Glomerular endothelial cell (primary cell): ENCODE measurements at places on chromosomes 2 and 18. TPM values are rescaled to one million over a fixed set of nuclear protein-coding genes. Genes with fewer than 3 reads are reported as not detected.

DNA sequence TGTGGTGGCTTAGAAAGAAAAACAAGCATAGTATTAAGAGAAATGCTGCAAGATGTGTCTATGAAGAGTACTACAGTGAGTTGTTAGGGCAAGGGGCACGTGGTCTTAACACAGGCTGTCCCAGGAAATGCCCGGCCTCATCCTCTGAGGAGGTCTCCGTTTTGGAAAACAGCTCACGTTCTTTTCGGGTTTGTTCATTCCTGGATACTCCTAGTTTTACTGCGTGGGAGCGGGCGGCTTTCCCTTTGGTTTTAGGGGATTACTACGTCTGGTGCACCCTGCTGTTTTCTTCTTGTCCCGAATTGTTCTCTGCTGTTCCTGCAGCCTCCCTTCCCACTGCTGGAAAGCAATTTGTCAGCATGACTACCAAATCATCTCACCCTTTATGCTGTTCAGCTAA lies 55.5 kb upstream of the RAB6D start:
- DNase-seq = no peak

- no peak for DNase-seq
Observed at GRCh38 chr18:27144672-27145071, 40.4 kb downstream of the CHST9 start.

GRCh38 chr2:140714586-140714985 lies 1416.2 kb downstream of the LRP1B start:
- no peak for DNase-seq

DNA sequence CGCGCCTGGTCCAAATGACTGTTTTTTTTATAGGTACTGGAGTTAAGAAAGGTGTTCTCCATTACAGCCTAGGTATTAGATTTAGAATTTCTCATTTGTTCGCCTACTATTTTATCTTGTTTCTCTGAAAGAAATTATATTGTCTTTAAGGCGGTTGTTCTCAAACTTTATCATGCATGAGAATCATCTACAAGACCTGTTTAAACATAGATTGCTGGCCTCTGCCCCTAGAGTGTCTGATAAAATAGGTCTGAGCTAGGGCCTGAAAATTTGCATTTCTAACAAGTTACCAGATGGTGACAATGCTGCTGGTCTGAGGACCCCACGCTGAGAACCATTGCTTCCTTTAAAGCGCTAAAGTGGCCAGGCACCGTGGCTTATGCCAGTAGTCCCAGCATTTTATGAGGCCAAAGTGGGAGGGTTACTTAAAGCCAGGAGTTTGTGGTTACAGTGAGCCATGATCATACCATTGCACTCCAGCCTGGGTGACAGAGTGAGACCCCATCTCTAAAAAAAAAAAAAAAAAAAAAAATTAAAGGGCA lies 34.0 kb upstream of the RNF138 start:
- DNase-seq = no peak

- no peak for DNase-seq
Observed at GRCh38 chr2:44582363-44583008, 220.7 kb downstream of the CAMKMT start.

- no peak for DNase-seq
Observed at GRCh38 chr2:63977904-63978303, 41.3 kb downstream of the VPS54 start.

DNA sequence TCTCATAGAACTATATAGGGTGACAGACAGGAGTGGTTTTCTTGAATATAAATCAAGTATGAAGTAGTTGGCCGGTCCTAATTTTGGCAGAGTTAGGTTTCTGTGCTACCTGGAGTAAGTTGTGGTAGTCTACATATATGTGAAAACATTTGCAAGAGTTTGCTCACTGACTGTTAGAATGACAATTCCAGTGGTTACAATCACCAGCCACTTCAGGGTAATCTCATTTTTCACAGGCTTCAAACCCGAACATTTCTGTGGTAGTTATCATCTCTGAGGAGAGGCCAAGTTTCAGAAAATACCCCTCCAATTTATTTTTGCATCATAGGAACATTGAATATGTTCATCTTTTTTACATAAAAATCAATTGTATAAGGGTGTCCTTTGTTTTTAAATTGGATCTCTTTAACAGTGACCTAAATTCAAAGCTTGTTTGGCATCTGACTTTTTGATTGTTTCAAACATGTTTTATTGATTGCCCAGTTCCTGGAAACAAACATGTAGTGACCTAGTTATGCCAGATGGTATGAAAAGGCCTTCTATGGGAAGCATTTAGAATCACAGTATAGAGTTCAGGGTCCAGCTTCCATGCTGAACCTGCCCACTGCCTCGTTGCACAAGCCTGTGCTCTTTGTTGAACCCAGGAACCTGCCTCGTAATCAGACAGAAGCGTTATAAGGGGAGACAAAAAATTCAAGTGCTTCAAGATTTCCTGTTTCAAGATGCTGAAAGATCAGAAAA lies 250.6 kb downstream of the LTBP1 start:
- DNase-seq = no peak

DNA sequence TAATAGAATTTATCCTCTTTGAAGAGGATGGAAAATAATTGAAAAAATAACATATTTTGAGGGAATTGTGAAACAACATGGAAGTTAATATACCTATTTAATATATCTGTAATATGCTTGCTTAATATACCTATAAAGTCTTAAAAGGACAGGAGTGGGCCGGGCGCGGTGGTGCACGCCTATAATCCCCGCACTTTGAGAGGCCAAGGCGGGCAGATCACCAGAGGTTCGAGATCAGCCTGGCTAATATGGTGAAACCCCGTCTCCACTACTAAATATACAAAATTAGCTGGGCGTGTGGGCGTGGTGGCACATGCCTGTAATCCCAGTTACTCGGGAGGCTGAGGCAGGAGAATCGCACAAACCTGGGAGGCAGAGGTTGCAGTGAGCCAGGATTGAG lies 254.9 kb downstream of the TMX3 start:
- DNase-seq = no peak

DNA sequence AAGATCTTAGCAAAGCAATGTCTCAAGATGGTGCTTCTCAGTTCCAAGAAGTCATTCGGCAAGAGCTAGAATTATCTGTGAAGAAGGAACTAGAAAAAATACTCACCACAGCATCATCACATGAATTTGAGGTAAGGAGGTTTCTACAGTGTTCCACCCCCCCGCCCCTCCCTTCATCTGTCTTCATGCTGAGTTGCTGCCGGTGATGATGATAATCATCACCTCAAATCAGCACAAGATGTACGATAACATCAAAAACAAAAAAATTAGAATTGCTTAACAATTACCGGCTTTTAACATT lies 14.6 kb downstream of the UGP2 start:
- no peak for DNase-seq

DNA sequence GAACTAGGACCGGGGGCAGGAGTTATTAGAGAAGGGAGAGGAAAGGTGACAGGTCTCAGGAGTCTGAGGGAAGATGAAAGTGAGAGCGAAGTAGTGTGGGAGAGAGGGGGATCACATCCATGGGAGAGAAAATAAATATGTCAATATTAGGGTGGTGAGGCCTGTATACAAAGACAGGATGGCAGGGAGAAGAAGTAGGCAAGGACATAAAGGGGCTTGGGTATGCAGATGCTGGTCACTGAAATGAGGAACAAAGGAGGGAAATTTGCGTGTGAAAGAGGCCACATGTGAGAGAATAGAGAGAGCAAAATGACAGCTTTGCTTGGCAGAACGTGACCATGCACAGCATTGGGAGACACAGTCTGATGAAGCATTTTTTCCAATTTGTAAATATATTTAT lies 13.6 kb downstream of the METAP1D start:
- no peak for DNase-seq

DNA sequence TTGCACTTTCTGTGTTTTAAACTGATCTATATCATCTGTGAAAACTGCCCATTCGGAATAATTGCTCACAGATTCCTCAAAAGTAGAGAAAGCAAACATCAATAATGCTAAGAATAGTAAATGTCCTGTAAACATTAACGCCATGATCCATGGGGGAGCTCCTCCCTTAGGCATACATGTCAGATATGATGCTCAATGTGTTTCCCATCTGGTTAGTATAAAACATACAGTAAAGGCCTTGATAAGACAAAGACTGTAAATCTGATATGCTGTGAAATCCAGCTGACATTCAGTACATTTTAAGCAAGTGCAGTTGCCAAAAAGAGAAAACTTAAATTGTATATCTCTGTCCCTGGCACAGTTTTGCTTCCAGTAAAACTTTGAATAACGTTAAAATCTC lies 2.1 kb downstream of the DSEL start:
- no peak for DNase-seq

GRCh38 chr2:74464406-74464805 lies 776 bp downstream of the MOGS start:
- no peak for DNase-seq

DNA sequence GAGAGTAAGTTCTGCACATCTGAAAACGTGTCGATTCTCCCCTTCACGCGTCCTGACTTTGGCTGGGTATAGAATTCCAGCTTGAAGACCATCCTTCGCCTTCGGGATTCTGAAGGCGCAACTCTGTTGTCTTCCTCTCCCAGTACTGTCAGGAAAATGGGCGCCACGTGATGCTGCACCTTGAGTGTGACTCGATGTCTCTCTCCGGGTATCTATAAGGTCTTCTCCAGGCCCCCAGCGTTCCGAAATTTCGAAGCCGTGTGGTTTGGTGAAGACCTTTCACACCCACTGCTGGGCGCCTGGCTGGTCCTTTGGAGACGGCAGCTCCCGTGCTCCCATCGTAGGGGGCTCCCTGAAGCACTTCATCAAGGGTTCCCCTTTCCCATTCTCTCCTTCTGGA lies 203.7 kb downstream of the HDAC4 start:
- no peak for DNase-seq

DNA sequence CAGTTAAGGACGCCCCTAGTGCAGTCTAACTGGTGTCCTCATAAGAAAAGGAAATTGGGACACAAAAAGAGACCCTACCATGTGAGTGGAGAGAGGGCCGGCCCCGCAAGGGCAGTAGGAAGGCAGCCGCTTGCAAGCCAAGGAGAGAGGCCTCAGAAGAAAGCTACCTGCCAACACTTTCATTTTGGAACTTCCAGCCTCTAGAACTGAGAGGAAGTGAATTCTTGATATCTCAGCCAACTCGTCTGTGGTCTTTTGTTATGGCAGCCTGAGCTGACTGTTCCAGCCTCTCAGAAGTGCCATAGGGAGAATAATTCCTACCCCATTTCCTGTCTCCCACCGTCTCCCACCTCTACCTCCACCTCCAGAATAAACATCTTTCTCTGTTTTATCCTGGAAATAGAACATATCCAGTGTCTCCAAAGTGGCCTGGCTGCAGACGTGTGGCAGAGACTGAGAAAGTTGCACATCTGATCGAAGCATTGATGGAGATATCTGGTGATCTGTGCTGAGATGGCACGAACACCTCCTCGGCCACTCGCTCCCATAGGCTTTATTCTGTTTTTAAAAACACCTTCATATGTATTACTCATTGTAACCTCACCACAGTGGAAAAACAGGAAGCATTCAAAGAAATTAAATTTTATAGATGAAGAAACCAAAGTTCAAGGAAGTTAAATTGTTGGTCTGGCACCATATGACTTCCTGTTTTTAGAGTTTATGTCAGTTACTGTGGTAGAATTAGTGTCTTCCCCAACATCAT lies 39.5 kb upstream of the MARCO start:
- DNase-seq = no peak

DNA sequence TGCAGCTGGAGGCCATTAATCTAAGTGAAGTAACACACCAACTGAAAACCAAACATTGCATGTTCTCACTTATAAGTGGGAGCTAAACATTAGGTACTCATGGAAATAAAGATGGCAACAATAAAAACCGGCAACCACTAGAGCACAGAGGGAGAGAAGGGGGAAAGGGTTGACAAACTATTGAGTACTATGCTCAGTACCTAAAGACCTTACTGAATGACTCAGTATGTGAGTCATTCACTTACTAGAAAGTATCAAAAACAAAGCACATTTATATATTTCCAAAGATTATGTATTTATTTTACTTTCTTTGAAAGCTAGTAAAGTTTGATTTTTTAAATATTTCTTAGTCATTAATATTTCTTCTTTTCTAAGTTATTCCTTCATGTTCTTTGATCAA lies 48.9 kb downstream of the ZNF385B start:
- no peak for DNase-seq

DNA sequence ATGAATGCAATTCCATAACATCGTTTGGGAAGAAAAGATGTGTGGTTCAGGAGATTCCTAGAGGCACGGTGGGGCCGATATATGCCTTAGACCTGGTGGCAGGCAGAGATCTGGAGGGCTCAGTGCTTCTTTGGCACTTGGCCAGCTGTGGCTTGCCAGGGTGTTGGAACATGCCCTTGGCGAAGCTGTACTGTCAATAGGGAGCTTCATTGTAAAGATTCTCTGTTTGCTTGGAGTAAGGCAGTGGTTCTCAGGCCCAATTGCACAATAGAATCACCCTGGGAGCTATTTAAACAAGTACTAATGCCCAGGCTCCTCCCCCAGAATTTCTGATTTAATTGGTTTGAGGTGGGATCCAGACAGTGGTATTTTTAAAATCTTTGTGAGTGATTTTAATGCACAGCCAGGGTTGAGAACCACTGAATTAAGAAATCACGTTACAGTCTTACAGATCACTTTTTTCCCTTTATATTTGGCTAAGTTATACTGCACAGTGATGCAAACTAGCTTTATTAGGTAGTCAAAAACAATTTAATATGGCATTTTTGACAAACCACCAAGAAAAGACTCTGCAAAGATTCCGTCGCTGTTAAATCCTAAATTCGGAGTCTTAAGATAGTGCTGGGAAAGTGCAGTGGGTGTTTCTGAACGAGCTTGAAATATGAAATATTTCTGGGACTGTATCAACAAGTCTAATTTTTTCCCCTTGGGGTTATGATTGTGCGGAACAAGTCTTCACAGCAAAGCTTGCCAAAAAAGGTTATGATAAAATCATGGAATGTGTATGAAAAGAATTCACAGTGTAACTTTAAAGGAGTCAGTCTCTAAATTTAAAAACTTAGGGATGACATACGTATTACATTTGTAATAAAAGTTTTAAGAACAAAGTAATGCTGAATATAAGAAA lies 78.0 kb downstream of the CRIM1 start:
- DNase-seq = no peak

- DNase-seq = no peak
Observed at GRCh38 chr2:16151281-16151570, 210.9 kb downstream of the MYCN start.

GRCh38 chr2:21916934-21917522 lies 793.3 kb downstream of the TDRD15 start:
- no peak for DNase-seq

GRCh38 chr2:172278667-172279066 lies 148.7 kb upstream of the ITGA6 start:
- DNase-seq = no peak

Gene ITGA4
- 27.0 and 39.4 TPM in 2 replicates for total RNA-seq

Gene LYPD1
- 18.8 and 29.2 TPM in 2 replicates for total RNA-seq

Gene CCDC68
- 0.97 and 3.2 TPM in 2 replicates for total RNA-seq

Gene POTEJ
- total RNA-seq = not detected in 2 replicates

Gene PRSS56
- not detected in 2 replicates for total RNA-seq

Gene ST6GAL2
- total RNA-seq = 17.4 and 39.5 TPM in 2 replicates

Gene UGT1A3
- total RNA-seq = not detected in 2 replicates

Gene IDH1
- total RNA-seq = 64.1 and 76.4 TPM in 2 replicates

Gene RNMT
- 14.3 and 19.5 TPM in 2 replicates for total RNA-seq

Gene PTPRN
- 0.47 and 0.97 TPM in 2 replicates for total RNA-seq

Gene CCBE1
- total RNA-seq = 9.0 and 9.5 TPM in 2 replicates

Gene LTBP1
- total RNA-seq = 63.4 and 79.6 TPM in 2 replicates
